ENCODE measurements at places on chromosomes 16 and 17. TPM values are rescaled to one million over a fixed set of nuclear protein-coding genes. Genes with fewer than 3 reads are reported as not detected.

DNA sequence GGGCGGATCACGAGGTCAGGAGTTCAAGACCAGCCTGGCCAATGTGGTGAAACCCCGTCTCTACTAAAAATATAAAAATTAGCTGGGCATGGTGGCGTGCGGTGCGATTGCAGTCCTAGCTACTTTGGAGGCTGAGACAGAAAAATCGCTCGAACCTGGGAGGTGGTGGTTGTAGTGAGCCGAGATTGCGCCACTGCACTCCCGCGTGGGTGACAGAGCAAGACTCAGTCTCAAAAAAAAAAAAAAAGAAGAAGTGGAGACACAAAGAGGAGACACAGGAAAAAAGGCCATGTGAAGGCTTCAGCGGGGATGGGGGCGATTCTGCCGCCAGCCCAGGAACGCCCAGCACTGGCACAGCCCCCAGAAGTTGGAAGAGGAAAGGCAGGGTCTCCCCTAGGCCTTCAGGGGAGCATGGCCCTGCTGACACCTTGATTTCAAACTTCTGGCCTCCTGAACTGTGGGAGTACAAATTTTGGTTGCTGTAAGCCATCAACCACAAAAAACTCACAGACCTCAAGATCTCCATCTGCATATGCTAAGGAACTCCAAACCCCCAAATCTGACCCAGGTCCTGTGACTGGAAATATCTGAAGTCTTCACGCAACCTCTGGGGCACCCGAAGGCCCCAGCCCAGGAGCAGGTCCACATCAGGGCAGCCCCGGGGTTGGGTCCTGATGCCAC lies 7.0 kb downstream of the SGSH start:
- no peak for DNase-seq

- DNase-seq: no peak
These were observed 1.4 kb downstream of the PLD6 start for GRCh38 chr17:17204635-17205231.

- DNase-seq: no peak
These were observed 99.7 kb downstream of the VPS53 start for GRCh38 chr17:614653-615546.

- DNase-seq: no peak
These were observed 10.7 kb downstream of the SGSM2 start for GRCh38 chr17:2347805-2348685.

GRCh38 chr17:38325221-38325851 lies 18.4 kb downstream of the GPR179 start:
- no peak for DNase-seq

DNA sequence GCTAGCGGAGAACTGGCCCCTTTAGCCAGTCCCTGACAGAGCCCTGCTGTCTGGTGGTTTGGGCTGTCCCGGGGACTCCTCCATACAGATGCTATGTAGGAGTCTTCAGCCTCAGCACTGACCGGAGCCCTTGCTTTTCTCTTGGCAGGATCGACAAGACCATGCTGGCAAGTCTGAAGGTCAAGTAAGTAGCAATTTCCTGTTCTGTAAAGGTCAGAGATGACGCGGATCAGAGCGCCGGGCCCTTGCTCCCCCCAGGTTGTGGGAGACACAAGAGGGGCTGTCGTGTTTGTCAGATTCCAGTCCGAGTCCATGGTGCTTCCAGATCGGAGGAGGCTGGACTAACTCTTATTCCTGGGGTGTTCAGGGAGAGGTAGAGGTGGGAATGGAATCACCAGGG lies 4.1 kb downstream of the RAP1GAP2 start:
- no peak for DNase-seq

DNA sequence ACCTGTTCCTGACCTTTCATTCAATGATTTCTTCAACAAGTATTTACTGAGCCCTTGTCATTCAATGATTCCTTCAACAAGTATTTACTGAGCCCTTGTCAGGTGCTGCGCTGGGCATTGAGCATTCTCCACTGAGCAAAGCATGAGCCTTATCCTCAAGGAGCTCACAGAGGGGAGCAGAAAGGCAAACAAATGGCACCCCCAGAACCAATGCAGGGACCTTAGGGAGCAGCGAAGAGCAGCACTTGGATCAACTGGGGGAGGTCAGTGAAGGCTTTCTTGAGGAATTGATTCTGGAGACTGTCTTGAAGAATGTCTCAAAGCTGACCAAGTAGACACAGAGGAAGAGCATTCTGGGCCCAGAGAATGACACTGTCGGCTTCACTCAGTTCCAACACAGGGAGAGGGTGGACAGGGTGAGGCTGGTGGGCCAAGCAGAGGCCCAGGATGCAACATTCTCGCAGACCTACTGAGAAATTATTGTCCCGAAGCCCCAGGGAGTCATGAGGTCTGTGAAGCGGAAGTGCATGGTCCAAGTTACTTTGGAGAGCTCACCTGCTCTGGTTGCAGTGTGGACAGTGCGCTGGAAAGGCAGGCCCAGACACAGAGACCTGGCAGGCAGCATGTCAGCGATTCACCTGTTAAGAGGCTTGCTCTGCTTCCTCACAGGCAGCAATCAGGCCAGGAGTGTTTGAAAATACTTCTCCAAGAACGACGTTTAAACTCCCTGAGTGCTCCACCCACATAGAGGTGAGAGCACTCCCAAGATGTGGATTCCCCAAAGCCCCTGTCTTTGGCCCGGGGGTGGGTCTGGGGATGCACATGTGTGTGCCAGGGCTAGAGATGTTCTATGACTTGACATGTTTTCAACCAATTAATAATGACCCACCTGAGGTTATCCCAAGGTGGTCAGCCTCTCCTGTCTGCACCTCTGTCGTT lies 3.2 kb upstream of the MPO start:
- no peak for DNase-seq

DNA sequence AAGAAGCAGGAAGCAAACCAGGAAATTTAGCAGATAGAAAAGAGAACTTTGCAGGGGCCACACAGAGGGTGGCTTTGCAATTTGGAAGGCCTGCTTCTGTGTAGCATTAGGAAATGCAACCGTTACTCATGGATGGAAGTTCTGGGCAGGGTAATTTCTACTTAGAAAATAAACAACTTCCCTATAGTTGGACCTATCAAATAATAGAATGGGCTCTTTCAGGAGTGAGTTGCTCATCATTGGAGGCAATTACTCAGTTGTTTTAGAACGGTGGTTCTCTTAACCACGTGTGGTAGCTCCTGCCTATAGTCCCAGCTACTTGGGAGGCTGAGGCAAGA lies 25.8 kb upstream of the HS3ST2 start:
- DNase-seq: no peak

- DNase-seq: no peak
These were observed 68.0 kb downstream of the MED13 start for GRCh38 chr17:61996916-61997605.

- DNase-seq: no peak
These were observed 59.5 kb downstream of the RAI1 start for GRCh38 chr17:17740615-17741348.

DNA sequence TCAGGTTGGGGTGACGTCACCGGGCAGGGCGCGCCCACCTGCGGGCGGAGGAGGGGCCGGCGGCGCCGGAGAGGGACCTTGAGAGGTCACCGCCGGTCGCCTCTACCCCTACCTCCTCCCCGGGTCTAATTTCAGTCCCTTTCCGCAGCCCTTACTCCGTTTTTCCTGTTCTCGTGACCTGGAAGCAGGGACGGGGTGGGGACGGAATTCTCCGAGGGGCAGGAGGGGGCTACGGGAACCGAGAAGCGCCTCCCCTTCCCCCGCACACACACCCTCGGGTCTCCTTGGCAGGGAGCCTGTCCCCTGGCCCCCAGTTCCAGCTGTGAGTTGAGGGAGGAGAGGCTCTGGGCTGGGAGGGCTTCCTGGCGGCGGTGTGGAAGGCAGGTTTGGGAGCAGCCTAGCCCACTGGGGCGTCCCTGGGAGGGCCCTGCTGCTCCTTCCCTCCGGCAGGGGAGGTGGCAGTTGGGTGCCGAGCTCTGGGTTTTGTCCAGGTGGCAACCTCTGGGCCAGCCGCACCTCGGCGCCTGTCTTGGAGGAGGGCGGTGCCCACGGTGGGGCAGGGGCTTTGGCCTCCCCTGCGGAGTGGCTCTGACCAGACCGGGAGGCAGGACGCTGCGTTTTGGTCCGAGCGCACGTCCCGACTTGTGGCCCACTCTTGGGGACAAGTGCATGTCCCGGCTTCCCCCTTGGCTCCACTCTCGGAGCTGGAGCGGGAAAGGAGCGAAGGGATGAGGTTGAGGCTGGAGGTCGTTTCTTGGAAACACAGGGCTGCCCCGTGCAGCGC lies 773 bp downstream of the SYNGR3 start:
- no peak for DNase-seq

DNA sequence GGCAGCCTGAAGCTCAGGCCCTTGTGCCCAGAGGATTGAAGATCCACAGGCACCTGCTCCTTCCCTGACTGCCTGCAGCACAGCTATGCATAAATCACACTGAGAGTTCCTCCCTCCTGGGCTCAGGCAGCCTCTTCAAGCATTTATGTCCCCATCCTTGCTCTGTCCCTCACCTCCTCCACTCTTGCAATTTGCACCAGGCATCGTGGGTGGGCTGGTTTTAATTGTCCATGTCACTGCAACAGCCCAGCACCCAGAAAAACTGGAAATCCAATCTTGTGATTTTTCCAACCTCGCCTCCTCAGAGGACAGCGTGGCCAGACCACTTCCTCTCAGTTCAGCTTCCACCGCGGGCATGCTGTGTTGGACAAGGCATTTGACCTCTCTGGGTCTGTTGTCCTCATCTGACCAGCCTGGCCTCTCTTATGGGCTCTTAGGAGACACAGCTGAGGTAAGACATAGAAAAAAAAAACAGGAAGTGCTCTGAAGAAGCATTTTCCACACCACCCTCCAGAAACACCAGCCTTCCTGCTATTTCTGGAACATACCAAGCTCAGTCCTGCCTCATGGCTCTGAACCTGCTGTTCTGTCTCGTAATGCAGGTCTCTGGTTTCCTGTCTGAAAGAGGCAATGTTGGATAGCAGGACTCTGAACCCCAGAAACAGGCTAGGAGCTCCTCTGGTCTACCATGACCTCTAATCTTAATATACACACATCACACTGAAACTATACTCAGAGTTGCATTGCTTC lies 8.3 kb downstream of the TMEM114 start:
- peak; percentile 41 for DNase-seq

DNA sequence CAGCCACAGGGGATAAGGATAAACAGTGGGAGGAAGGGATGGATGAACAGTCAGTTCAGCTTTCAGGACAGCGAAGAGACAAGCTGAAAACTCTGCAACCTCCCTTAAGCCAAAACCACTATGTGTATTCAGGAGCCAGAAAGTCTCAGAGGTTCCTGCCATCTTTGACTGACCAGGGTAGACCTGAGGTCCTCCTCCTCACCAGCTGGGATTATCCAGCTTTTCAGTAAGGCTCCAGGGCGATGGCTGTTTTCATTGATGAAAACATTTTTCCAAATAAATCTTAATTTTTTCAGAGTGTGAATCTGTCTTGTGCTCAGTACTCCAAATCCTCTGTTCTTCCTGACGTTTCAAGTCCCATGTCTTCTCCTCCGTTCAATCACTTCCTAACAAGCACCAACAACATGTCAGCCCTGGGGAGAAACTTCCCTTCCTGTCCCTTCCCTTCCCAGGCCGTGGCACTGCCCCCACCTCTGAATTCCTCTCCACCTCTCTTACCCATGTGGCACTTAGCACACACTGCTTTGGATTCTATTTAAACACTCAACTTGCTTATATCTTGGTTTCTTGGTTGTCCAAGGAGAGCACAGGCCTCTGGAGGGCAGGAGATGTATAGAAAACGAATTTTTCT lies 5.2 kb downstream of the HSDL1 start:
- no peak for DNase-seq

GRCh38 chr16:57600048-57600835 lies 28.2 kb upstream of the ADGRG1 start:
- peak; percentile 64 for DNase-seq

DNA sequence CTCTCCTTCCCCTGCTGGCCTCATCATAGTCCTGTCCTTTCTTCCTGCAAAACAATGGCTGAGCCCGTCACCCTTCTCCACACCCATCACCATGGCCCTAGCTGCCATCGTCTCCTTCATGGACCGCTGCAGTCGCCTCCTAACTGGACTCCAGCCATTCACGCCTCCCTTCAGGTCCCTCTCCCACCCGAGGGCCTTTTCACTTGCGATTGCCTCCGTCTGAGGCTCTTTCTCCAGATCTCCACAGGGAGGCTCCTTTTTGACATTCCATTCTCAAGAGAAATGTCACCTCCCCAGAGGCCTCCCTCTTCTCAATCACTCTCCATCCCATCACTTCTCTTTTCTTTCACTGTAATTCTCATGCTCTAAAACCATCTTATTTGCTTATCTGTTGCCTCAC lies 23.5 kb downstream of the GSG1L start:
- DNase-seq: no peak

The B4GALNT2 gene
- total RNA-seq: not detected

The RCVRN gene
- total RNA-seq: not detected

The KRTAP4-3 gene
- total RNA-seq: not detected

The CD300H gene
- 0.78 TPM for total RNA-seq

Measured in H4 (cell line).